Epithelial cell of esophagus (primary cell): ENCODE measurements at places on chromosomes 12 and 14.

- no peak for DNase-seq
These were observed 81.2 kb downstream of the SPPL3 start for GRCh38 chr12:120822832-120823503.

- no peak for DNase-seq
These were observed 3.7 kb downstream of the PIANP start for GRCh38 chr12:6696690-6697583.

- DNase-seq: peak; percentile 47
These were observed 76.0 kb downstream of the PAWR start for GRCh38 chr12:79614730-79615129.

GRCh38 chr12:121793838-121794533 is 498 bp upstream of the RHOF start:
- peak; percentile 94 for DNase-seq

DNA sequence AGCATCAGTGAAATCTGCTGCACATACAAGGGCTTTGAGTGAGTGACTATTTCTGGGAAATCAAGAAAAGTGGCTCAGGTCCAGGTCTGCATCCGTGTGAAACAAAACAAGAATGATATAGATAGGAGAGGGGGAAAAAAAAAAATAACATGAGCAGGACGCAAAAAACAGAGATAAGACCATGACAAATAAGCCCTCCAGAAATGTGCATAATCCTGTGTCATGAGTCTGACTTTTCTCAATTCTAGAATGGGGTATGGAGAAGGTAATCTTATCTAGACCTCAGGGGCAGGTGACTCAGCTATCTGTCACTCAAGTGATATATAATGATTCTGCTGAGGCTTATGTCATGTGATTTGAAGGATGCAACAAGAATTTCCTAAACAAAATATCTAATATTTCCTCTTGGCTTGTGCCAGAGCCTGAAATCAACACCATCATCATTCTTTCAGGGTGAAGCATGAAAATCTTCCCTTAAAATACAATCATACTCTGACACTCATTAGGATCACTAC is 250.0 kb downstream of the PHLDA1 start:
- peak; percentile 92 for DNase-seq
